Natural killer cell (primary cell): ENCODE measurements at places on chromosomes 1 and 21. TPM values are rescaled to one million over a fixed set of nuclear protein-coding genes. Genes with fewer than 3 reads are reported as not detected.

LHX8 gene
- total RNA-seq: not detected

CDKN2C gene
- total RNA-seq: 21.9 TPM

WNT2B gene
- total RNA-seq: 0.20 TPM

RXRG gene
- not detected for total RNA-seq

LMX1A gene
- total RNA-seq: not detected

FAM131C gene
- total RNA-seq: not detected

OVAAL gene
- total RNA-seq: not detected

KANK4 gene
- not detected for total RNA-seq

ANKRD65 gene
- not detected for total RNA-seq

FNDC10 gene
- 3.2 TPM for total RNA-seq

S100A6 gene
- total RNA-seq: 261 TPM

S1PR1 gene
- total RNA-seq: 33.5 TPM

LCE1A gene
- total RNA-seq: not detected

DDI2 gene
- 39.8 TPM for total RNA-seq

PAPPA2 gene
- total RNA-seq: not detected

DMRTA2 gene
- total RNA-seq: not detected

TAS1R1 gene
- total RNA-seq: not detected

CYP4B1 gene
- not detected for total RNA-seq

PADI2 gene
- total RNA-seq: 0.56 TPM
